ENCODE measurements at places on chromosomes 5 and 9.
A peak's percentile ranks its signal among the peaks of the same experiment; 100 is the strongest.

- no peak for DNase-seq
Measured at GRCh38 chr5:65102371-65102975, 333.7 kb downstream of the CWC27 start.

- DNase-seq = no peak
Measured at GRCh38 chr5:67802766-67803165, 412.8 kb upstream of the PIK3R1 start.

DNA sequence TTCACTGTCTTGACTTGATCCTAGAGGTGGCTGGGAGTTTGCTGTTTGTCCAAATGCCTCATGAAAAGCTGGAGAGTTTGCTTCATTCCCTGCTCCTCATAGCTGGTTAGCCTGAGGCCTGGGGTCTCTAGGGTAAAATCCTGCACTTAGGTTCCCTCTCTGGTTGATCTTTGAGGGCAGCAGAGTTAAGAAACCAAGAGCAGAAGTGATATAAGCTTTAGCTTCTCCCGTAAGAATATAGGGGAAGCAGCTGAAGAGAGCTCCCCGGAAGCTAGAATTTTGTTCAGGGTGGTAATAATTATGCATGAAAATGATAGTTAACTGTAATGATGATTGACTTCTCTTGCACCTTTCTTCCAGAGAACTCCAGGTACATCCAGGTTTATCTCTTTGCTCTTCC, 1.4 kb downstream of the FAM53C start:
- no peak for DNase-seq

GRCh38 chr5:167555565-167556166, 735.8 kb upstream of the WWC1 start:
- no peak for DNase-seq

DNA sequence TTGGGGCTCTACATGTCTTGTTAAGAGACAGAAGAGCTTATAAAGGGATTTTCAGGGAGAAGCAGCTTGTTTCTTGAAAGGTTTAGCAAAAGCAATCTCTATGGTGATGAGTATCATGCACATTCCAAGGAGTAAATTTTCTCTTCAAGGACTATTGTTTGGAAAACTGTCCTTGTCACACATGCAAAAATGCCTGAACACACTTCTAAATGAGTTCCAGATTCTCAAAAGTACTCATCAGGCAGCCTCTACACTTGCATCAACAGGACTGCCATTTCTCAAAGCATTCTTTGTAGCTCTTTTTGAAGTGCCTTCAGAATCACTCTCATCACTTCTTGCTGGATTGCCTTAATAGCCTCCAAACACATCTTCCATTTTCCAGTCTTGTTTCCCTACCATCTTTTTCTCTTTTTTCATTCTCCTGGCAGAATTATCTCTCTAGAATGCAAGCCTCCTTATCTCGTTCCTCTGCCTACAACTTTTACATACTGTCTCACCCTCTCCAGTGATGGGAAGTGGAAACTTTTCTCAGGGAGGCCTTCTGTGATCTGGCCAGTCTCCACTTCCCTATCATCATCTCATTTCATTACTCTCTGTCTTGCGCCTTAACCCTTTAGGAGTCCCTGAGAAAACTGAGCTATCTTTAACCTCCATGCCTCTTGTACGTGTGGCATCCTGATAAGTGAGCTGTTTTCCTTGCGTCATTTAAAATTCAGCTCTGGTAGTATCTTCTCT, 631.5 kb upstream of the TLE4 start:
- no peak for DNase-seq

DNA sequence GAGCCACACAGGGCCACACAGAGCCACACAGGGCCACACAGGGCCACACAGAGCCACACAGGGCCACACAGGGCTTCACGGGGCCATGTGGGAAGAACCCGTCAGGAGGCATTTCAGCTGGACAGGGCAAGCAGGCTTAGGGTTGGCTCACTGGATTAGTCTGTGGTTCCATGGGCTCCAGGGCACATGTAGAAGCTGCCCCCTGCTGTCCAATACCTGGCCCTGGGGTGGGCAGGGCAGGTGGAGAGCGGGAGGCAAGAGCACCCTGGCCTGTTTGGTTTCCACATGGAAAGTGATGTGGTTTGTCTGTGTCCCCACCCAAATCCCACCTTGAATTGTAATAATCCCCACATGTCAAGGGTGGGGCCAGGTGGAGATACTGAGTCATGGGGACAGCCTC, 16.4 kb upstream of the LPCAT1 start:
- DNase-seq = no peak

DNA sequence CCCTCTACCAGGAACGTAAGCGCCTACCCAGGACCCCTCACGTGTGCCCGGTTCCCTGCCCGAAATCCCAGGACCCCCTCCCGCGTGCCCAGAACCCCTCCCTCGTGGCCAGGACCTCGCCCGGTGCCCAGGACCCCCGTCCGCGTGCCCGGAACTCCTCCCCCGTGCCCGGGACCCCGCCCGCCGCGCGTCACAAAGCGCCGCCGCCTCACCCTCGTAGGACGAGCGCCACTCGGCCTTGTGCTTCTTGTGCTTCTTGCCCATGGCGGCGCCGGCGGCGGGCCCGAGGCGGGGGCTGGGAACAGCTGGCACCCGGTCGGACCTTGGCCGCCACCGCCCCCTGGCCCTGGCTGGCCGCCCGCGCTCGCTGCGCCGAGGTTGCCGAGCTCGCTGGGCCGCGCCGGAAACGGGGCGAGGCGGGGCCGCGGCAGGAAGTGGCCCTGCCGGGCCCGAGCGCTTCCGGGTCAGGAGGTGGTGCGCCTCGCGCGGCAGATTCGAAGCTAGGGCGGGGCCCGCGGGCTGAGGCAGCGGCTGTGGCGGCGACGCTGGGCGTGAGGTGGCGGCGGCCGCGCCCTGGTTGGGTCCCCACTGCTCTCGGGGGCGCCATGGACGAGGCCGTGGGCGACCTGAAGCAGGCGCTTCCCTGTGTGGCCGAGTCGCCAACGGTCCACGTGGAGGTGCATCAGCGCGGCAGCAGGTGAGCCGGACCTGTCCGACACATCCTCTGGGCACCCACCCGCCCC, at the start of the genes BRD9 and TRIP13:
Gene BRD9 (minus strand): TSS at position 408 of the 743 bp plus-strand sequence. CDS start 144 bp downstream, at position 264.
Gene TRIP13 (plus strand): TSS at position 491 of the 743 bp plus-strand sequence. CDS start 115 bp downstream, at position 606.
- peak; percentile 61 for DNase-seq

DNA sequence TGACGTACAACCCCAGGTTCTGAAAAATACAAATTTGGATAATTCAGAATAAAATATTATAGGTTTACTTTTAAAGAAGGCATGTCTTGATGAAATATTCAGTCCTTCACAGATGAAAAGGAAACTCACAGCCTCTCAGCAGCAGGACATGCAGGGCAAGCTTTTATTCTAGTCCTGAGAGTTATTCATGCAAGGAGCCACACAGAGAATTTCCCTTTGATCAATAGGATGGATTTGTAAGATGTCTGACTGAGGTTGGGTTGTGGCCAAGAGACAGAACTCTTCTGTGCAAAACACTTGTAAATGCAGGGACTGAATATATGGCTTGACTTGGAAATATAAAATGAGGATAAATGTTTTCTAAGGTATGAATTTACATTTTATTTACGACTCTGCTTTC, 48.8 kb upstream of the TBCA start:
- no peak for DNase-seq

- no peak for DNase-seq
Measured at GRCh38 chr9:109629615-109630014, 131.5 kb upstream of the PTPN3 start.

GRCh38 chr5:133124891-133125290, 73.1 kb downstream of the HSPA4 start:
- DNase-seq = no peak

DNA sequence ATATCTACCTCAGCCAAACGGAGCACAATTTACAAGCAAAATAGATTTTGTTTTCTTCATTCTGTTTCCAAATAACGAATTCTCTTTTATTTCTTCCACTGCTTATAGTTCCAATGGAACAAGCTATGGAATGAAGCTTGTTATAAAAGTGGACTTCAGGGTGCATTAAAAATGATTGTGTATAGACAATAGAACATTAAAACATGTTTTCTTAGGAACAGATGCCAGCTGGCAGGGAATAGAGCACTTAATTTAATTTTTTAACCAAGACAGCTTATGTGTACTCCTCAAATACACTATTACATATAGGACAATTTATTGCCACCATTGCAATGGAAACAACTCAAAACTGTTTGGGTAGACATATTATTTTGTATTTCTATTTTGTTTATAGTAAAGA, 860.1 kb upstream of the TYRP1 start:
- no peak for DNase-seq

- no peak for DNase-seq
Measured at GRCh38 chr5:96720408-96720807, 58.2 kb downstream of the CAST start.

- DNase-seq = no peak
Measured at GRCh38 chr5:170741801-170742200, 41.7 kb upstream of the GABRP start.

GRCh38 chr5:135343413-135343812, 55.6 kb downstream of the MACROH2A1 start:
- DNase-seq = no peak

GRCh38 chr5:79133121-79133656, 21.6 kb downstream of the BHMT start:
- DNase-seq = no peak

DNA sequence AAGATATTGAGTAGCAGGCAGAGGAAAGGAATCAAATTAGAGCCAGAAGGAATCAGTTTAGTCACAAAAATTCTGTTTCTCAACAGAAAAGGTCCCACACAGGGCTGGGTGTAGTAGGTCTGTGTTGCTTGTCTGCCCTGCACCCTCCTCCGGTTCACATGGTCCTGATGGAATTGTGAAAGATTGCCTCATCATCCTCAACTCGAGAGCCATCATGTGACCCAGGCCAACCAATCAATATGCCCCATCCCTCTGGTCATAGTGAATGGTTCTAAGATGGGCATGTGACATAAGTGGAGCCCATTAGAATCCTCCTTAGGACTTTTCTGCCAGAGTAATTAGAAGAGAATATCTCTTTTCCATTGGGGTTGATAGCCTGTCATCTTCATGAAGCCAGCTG, 56.7 kb upstream of the RAD23B start:
- no peak for DNase-seq

DNA sequence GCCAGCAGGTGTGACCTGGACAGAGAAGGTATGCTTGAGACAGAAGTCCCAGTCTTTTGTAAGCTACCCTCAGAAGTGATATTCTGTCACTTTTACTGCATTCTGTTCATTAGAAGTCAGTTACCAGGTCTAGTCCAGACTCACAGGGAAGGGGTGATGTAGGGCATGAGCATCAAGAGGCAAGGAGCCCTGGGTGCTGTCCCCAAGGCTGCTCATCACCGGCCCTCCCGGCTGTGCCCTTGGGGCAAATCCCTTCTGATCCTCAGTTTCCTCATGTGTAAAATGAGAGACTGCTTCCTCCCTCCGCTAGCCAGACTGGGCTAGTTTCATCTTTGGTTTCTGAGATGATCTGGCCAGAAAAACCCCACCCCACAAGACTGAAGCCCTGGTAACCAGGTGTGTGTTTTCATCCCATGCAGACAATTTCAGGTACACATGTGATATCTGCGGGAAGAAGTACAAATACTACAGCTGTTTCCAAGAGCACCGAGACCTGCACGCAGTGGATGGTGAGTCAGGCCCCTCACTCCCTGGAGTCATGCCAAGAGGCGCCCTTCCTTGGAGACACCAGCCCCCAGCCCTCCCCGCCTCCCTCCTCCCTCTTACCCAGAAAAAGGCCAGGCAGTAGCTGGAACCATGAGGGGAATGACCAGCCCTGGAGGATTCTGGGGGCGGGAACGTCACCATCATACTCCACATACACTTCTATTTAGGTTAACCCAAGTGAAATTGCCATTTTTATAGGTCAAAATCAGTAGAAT, 71.0 kb downstream of the AMBP start:
- DNase-seq = no peak

- DNase-seq = no peak
Measured at GRCh38 chr9:5364294-5365024, 24.8 kb upstream of the RLN1 start.

DNA sequence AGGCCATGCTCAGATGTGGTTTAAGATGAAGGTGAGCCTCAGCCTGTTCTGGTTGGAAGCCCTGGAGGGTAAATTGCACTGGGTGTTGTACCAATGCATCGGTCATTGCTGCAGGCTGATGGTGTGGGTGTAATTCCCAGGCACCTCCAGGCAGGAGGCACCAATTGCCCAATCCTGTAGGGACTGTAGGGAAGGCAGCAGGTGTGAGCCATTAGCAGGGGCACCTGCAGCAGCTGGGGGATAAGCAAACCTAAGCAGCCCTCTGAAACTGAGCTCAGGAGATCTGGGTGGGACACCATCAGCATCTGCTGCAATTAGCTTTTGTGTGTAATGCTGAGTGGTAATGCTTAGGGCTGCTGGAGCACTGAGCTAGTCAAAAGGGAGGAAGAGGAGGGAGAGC, 190.1 kb upstream of the TBC1D2 start:
- no peak for DNase-seq

GRCh38 chr9:99365233-99365980, 143.3 kb downstream of the SEC61B start:
- no peak for DNase-seq

DNA sequence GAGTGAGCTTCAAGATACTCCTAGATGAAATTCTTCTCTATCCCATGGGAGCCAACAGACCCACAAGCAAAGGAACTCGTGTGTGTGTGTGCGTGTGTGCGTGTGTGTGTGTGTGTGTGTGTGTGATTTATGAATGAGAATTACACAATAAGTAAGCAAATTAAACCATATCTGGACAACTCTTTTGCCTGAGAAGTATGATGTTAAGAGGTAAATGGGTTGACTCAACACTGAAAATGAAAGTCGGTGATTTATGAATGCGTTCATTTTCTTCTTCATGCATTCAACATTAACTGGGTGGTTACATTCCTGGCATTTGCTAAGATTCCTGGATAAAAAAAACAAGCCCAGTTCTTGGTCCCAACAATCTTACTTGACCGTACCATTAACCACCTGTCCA, 171.3 kb upstream of the ZNF462 start:
- no peak for DNase-seq

- DNase-seq = no peak
Measured at GRCh38 chr5:158952951-158953350, 146.8 kb downstream of the EBF1 start.

DNA sequence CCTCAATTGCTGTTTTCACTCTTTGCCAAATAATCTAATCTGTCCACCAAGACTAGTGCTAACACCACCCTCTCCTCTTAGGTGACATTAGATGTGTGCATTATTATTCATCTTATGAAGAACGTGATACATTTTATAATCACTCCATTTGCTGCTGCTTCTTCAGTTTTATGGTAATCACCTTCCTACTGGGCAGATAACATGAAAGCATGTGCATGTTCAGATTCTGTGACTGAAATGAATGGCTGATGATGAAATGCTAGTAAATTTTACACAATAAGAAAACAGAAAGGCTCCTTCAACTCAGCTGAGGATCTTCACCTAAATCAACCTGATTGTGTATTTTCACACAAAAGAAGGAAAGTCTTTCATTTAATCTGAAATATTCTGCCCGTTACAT, 577.6 kb downstream of the CSNK1G3 start:
- no peak for DNase-seq

- no peak for DNase-seq
Measured at GRCh38 chr9:137433349-137433915, 7.7 kb downstream of the ENTPD8 start.

DNA sequence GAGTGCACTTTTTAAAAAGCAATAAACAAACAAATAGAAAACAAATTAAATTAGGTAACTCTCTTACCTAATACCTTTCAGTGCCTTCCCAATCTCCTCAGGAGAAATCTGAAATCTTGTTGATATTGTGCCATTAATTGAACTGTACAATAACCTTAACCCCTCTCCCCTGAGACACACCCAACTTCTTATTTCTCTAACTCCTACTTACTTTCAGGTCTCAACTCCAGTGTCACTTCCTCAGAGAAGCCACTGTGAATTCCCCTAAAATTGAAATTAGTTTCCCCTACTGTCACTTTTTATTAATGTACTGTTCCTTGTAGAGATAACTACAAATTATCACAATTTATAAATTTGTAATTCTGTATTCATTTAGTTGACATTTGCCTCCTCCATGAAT, 295.3 kb upstream of the TNC start:
- DNase-seq = no peak

Measured in stimulated activated CD4-positive, alpha-beta T cell treated with anti-CD3 and anti-CD28 coated beads, Interleukin-1b, Interleukin-23, amount 100 ng/mL, for 24 hours (primary cell).